ENCODE measurements at places on chromosomes 13 and 19.

DNA sequence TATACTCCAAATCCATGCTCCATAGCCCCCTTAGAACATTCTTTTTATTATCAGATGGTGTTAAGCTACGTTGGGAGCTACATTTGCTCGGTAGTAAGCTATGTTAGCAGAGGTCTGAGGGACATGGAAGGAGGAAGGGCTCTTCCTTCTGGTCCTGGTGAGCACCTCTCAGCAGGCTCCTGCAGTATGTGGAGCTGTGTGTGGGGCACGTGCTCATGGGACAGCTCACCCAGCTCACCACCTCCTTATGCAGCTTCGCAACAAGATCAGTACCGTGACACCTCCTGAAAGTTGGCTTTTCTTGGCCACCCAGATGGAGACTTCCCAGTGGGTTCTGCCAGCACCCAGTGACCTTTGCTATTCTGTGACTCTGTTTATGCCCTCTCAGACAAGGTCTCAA, 400.5 kb upstream of the SLC10A2 start:
- no peak for DNase-seq

GRCh38 chr19:49097453-49098288, 12.4 kb downstream of the SNRNP70 start:
- DNase-seq = peak; percentile 54

GRCh38 chr13:46649816-46650215, 96.8 kb downstream of the LRCH1 start:
- no peak for DNase-seq

- no peak for DNase-seq
Measured at GRCh38 chr13:53783471-53783870, 754.9 kb downstream of the OLFM4 start.

- no peak for DNase-seq
Measured at GRCh38 chr13:40644838-40645604, 21.4 kb downstream of the FOXO1 start.

- DNase-seq = no peak
Measured at GRCh38 chr13:100306030-100306429, 217.1 kb downstream of the PCCA start.

DNA sequence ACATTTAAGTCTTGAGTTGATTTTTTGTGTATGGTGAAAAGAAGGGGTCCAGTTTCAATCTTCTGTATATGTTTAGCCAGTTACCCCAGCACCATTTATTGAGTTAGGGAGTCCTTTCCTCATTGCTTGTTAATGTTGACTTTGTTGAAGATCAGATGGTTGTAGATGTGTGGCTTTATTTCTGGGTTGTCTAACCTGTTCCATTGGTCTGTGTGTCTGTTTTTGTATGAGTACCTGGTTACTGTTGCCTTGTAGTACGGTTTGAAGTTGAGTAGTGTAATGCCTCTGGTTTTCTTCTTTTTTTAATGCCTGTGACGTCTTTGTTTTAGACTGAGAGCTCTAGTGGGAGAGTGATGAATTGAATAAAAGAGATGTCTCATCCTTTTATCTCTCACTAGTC, 83.2 kb downstream of the NBEA start:
- DNase-seq = no peak

DNA sequence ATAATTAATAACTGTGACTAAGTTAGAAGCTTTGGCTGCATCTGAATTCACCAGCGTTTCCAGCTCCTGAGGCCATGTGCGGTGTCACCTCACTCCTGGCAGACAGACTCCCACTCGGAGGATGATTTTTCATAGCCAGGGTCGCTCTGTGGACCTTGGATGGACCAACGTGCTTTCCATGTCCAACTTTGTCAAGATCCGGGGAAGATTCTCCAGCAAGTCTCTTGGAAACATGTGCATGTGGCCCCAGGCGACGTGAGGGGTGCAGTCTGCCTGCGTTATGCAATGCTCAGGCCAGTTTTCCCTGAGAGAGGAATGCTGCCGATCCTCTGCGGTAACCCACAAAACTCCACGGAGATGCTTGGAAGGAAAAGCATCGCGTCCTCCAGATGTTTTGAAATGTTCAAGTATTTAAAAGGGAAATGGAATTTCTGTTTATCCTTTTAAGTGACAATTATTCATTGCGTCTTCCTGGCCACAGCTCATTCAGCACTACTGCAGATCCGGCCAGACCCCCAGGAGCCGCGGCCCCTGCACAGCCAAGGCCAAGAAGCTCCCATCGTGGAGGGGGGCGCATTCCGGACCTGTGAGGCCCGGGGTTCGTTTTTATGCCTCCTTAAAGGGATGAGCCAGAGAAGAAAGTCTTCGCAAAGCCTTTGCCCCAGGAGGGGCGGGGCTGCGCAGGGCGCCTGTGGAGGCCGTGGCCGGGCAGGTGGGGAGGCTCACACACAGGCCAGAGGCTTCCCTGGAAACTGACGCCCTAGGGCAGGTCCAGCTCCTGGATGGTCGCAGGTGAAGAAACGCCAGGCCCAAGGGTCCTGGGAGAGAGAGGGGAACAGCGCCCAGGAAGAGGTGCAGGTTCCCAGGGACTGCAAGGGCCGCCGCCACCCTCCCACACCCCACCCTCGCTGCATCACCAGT, 46.0 kb downstream of the C13orf46 start:
- DNase-seq = no peak

DNA sequence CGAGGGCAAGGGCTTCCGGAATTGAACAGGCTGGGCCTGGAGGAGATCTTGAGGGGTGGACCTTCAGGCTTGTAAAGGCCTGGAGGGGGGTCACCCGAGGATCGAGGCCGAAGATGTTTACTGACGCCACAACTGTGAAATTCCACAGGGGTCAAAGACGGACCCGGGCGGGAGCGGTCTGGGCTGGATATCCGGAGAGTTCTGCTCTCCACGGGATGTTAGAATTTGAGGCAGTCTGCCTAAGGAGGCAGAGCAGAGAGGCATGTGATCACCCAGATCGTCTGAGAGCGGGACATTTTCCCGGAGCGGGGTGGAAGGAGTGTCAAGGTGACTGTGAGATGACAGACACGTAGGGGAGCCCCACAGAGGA, 13.2 kb downstream of the KLHL26 start:
- no peak for DNase-seq

DNA sequence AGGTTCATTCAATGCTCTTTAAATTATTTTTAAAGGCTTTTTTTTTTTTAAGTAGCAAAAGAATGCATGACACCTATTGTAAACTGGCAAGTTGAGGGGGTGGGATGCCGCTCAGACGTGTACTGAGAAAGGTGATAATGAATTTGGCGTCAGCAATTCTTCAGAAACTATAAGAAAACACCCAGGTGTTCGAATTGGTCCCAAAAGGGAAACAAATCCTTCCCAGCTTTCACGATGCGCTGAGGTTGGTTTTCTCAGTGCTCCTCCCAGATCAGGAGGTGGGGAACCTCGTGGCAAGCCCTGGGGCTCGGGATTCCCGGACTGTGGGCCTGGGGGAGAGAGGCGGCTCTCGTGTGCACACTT, 543 bp upstream of the FAM124A start:
- no peak for DNase-seq

GRCh38 chr13:51235756-51236490, 13.7 kb downstream of the FAM124A start:
- DNase-seq = no peak
